GOT3 (cell line): ENCODE measurements at places on chromosomes 2 and 18.

GRCh38 chr2:165718610-165719210 lies 75.3 kb downstream of the GALNT3 start:
- DNase-seq: no peak

GRCh38 chr2:160367887-160368286 lies 125.7 kb downstream of the RBMS1 start:
- DNase-seq: no peak

DNA sequence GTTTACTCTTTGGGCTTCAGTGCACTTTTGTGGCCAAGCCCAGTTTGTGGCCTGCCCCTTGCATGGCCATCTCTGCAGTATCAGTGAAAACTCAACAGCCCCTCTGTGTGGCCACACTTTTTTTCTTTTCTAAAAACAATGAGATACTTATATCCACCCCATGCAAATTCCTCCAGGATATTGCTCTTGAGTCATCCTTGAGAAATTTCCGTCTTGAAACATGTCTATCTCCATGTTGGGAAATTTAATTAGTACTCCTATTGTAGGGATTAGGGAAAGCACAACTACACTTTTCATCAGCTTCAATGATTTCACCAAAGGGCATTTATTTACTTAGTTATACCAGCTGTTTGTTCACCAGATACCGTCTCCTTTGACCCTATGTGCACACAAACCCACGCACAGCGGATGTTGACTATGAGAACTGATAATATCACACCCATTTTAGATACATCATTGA lies 993.1 kb downstream of the TSN start:
- DNase-seq: no peak

- DNase-seq: peak; percentile 3
Observed at GRCh38 chr18:45589356-45590035, 25.8 kb upstream of the SLC14A2 start.

- DNase-seq: no peak
Observed at GRCh38 chr2:30933496-30933895, 126.2 kb upstream of the CAPN13 start.

DNA sequence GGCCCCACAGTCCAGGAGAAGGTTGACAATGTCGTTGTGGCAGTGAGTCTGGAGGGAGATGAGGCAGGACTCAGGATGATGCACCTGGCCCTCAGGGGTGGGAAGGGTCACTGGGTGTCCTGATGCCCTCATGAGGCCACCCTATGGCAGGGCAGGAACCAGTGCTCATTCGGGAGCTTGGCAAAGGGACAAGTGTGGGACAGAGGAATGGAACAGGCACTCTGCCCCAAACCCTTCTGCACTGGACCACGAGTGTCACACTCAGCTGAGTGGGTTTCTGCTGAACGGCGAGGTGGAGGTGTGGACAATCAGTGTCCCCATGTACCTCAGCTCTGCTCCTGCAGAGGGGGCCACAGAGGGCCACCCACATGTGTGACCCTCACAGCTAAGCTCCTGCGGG lies 32.0 kb downstream of the ANKMY1 start:
- no peak for DNase-seq

DNA sequence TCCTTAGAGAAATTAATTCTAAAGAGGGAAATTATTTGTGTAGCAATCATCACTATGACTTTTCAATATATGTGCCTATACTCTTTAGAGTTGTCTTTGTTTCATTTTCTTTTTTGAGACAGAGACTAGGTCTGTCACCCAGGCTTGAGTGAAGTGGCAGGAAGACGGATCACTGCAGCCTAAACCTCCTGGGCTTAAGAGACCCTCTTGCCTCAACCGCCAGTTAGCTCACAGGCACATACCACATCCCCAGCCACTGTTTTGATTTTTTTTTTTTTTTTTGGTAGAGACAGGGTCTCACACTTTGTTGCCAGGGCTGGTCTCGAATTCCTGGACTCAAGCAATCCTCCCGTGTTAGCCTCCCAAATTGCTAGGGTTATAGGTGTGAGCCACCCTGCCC lies 12.4 kb downstream of the YWHAQ start:
- no peak for DNase-seq

DNA sequence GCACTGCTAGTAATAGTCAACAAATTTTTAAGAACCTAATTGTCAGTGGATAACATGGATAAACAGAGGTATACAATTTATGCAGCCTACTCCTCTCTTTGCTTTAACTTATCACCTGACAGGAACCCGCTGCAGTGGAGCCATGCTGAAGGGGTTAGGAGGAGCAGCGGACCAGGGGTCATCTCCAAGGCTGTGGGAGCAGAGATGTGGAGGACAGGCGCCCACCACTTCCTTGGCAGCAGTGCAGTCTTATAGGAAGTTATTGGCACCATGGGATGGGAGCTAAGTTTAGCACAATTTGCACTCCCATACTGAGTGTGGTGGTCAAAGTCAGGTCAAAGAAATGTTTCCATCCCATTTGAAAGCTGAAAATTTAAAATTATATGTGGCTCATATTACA lies 35.6 kb downstream of the HDLBP start:
- DNase-seq: no peak

- no peak for DNase-seq
Observed at GRCh38 chr2:157348291-157348921, 22.8 kb upstream of the ERMN start.

DNA sequence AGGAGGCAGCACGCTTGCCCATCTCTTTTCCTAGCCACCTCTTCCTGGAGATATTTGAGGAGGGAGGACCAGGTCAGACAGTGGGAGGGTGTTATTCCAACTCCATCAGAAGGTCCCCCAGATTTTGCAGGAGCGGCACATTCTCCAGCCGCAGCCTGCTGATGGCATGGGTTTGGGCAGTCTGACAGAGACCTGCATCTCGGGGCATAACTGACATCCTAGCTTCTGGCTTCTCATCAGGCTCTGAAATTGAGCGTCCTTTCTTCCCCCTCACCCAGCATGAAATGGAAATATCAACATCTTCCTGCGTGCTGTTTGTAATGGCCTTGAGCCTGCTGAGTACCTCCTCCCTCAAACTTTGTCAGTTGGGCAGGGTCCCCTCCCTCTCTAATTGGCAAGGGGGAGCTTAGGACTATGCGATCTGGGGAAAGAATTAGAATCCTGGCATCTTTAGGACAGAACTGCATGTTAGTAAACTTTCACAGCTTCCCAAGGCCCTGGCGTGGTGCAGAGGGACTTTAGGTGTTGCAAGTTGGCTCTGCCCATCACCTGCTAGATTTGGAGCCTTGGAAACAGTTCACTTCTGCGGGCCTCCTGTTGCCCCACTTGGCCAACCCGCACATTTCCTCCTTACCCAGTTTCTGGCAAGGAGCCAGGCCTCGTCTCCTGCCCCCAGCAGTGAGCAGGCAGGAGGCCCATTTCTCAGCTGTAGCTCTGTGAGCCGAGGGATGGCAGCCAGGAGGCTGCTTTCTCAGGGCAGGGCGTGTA lies 2.2 kb downstream of the ITM2C start:
- no peak for DNase-seq

GRCh38 chr2:86048888-86049287 lies 56.8 kb downstream of the POLR1A start:
- DNase-seq: no peak

DNA sequence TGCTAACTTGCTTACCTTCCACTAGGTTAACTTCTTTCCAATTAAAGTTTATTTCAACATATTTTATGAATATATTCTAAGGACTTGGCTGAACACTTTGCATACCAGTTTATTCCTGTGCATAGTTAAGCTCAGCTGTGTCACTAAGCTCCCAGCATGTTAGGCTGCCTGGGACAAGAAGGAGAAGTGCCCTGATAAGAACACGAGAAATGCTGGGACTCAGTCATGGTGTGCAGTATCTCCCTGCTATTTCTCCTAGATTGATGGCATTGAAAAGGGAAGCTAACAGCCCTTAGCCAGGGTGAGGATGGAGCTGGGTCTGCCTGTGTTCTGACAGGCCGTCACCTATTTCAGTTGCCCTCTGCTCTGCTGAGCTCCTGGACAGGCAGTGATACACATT lies 164.3 kb downstream of the TRABD2A start:
- no peak for DNase-seq

GRCh38 chr18:59907660-59908059 lies 7.9 kb downstream of the PMAIP1 start:
- DNase-seq: no peak

- DNase-seq: no peak
Observed at GRCh38 chr18:70074116-70074515, 126.4 kb upstream of the CD226 start.

DNA sequence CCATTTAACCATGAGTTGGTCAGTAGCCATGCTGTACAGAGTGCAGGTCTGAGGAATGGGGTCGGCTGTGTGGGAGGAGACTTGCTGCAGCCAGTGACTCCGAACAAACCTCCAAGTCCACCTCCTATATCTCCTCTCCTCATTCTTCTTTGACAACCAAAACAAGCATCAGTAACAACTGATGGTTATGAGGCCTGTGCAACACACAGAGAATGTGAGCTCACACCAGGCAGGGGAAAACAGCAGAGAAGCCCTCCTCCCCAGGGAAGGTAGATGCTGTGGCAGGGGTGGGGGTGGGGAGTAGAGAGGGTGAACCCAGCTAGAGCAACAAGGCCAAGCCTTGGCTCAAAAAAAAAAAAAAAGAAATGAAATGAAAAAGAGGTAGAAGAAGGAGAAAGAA lies 12.3 kb upstream of the CNGA3 start:
- DNase-seq: no peak

- no peak for DNase-seq
Observed at GRCh38 chr2:106144621-106145331, 49.3 kb downstream of the UXS1 start.

- no peak for DNase-seq
Observed at GRCh38 chr2:120988051-120988699, 252.5 kb downstream of the GLI2 start.
